Activated CD8-positive, alpha-beta memory T cell treated with anti-CD3 and anti-CD28 coated beads, Interleukin-2, amount 10 ng/mL, durations not matched to agents 7 days and 5 days (primary cell): ENCODE measurements at places on chromosomes 1 and 21. TPM values are rescaled to one million over a fixed set of nuclear protein-coding genes. Genes with fewer than 3 reads are reported as not detected.

GRCh38 chr1:159441360-159441759 lies 1.8 kb downstream of the OR10J1 start:
- no peak for DNase-seq

ROR1 gene
- total RNA-seq: not detected

FAM151A gene
- not detected for total RNA-seq

HJV gene
- total RNA-seq: not detected

- DNase-seq: peak; percentile 80
Observed at GRCh38 chr1:197774466-197775281, 606 bp downstream of the DENND1B start.

GRCh38 chr1:202280595-202280994 lies 61.1 kb downstream of the UBE2T start:
- peak; percentile 3 for DNase-seq

DNA sequence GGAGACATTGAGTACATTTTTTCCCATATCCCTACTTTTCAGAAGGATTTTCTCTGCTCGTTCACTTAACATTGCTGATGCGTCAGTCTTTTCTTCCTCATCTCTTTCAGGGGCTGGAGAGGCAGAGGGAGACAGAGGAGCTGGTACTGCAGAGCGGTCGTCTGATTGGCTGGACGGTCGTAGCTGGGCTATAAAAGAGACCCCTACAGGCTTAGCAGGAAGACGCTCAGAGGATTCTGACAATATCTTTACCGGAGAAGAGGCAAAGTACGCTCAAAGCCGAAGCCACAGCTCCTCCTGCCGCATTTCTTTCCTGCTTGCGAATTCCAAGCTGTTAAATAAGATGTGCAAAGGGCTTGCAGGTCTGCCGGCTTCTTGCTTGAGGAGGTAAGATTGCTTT lies at the start of gene RGS4:
Gene RGS4, plus strand, starts transcription at position 220 of the 400 bp plus-strand sequence. Its CDS starts 124 bp downstream, at position 344.
- DNase-seq: no peak

GRCh38 chr1:67407498-67407897 lies 22.7 kb downstream of the SERBP1 start:
- no peak for DNase-seq

- no peak for DNase-seq
Observed at GRCh38 chr1:85584923-85585322, 4.4 kb downstream of the CCN1 start.

DNA sequence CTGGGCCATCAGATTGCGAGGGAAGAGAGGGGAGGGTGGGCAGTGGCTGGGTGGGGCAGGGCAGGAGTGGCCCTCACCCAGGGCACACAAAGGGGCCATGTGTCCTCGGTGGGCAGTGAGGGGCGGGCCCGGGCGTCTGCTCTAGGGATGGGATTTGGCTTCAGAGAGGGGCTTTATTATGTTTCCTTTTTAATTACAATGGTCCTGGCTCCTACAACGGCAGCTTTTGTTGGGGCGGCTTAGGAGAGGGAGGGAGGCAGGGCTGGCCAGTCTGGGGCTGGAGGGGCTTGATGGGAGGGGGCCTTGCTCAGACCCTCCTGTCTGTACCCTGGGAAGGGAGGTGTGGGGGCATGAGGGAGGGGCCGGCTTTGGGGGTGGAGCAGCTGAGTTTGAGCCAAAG lies 102.8 kb upstream of the WNT4 start:
- DNase-seq: no peak

DNA sequence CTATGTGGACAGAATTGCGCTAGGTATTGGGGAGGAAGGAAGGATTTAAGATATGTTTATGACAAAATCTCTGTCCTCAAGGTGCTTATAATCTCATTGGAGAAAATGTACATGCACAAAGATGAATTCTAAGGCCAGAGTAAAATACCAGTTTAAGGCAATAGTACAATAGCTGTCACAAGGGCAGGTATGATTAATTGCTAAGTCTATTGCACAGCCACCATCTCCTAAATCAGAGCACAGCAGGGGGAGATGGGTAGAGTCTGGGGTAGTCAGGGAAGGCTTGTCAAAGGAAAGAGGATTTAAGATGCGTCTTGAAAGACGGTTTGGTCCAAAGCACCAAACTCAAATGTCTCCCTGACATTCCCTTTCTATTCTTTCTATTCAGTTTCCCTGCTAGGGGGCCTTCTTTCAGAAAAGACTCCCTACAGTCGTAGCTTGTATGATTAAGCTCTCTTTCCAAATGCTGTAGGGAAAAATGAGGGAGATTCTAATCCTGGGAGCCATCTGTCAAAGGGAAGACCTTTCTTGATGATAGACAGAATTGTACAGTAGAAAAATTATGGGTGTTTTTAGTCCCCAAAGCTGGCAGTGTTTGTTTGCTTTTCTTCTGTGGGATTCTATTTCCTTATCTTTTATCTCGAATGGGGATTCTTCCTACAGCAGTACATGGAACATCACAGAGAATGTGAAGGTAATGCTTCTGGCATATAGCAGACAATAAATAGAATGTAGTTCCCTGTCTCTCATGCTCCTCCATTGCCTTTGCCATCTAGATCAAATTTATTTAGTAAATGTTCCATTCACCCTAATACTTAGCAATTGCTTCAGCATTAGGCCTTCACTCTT lies 107.6 kb upstream of the NFIA start:
- DNase-seq: no peak

DIO1 gene
- total RNA-seq: not detected

OTUD7B gene
- 16.4 TPM for total RNA-seq

DNA sequence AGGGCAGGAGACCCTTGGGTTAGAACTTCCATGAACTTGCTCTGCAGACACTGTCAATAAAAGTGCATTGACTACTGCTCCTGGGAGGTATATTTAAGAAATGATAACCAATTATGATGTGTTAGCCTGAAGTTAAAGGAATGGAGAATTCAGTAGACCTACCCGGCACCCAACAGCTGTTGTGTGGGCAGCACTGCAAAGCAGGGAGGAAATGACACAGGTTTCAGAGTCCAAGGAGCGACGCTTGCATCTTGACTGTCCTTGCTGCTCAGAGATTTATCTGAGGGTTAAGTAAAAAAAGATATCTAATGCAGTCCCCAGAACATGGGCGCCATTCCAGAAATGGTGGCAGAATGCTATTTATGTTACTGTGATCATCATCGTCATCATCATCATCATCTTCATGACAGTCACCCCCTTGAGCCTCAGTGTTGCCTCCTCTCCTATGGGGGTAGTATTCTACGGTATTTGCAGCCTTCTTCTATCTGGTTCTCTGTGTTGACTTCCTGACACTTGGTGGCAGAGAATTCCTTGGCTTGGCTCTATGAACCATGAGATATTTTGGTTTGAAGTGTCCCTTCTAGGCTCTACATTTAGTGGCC lies 225.9 kb downstream of the KAZN start:
- DNase-seq: no peak

INAVA gene
- total RNA-seq: 2.6 TPM

GRCh38 chr1:242854466-242854865 lies 330.0 kb upstream of the PLD5 start:
- no peak for DNase-seq

SLC45A1 gene
- total RNA-seq: 0.12 TPM

DRAXIN gene
- total RNA-seq: 1.0 TPM
